ENCODE measurements at places on chromosomes 16 and 17.

- DNase-seq: peak; percentile 85
Measured at GRCh38 chr16:29745121-29745852, 503 bp downstream of the C16orf54 start.

DNA sequence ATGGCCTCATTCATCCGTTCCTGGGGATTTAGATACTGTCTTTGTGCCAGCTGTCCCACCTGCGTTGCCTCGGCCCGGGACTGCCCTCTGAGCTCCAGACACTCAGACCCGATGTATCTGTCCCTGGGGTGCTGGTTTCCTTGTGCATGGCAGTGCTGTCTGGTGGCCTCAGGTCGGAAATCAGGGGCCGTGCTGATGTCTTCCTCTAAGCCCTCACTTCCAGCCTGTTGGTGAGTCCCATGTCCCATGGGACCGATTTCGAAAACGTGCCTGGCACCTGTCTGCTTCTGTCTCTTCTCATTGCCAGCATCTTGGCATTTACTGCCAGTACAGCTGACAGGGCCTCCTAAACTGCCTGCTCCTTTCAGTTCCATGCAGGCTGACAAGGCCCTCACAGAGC is 22.1 kb downstream of the NT5M start:
- no peak for DNase-seq

DNA sequence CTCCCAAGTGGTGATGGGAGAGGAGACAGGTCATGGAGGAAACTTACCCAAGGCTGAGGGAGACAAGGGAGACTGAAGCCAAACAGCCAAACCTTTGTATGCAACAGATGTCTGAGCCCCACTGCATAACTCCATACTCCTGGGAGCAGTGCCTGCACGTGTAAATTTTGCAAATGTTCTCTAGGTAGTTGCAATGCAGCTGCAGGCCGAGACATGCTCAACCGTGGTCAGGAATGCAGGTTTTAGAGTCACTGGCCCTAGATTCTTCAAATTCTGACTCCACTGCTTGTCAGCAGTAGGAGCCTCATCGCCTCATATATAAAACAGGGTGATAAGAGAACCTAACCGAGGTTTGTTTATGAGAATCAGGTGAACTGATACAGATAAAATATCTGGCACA is 11.5 kb downstream of the DYNLRB2 start:
- no peak for DNase-seq

DNA sequence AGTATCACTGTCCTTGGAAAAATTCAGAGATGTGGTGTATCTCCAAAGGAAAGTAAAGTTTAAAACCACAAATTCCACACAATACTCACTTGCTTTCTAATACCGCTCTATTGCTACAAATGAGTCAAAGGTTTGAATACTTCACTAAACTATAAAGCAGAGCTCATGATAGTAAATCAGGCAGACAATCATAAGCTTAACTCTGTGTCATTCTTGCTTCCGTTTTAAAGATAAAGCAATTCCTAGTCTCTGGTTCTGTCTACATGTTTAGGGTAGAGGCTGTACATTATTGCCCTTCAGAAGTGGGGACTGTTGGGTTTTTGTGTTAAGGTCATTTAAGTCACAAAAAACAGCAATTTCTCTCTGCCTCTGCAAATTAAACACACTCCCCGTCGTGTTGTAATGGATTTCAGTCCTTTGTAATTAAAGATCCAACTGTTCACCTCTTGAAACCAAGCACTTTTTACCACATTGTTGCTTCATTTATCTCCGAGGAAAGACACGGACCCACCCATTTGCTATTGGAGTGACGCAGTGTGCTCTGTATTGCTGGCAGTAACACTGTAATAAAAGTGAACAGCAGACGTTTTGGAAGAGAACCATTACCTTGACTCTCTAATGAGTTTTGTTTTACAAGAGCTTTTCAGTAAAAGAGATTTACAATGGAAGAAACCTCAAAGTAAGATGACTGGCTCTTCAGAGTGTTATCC is 83.1 kb upstream of the CNTNAP4 start:
- DNase-seq: no peak

DNA sequence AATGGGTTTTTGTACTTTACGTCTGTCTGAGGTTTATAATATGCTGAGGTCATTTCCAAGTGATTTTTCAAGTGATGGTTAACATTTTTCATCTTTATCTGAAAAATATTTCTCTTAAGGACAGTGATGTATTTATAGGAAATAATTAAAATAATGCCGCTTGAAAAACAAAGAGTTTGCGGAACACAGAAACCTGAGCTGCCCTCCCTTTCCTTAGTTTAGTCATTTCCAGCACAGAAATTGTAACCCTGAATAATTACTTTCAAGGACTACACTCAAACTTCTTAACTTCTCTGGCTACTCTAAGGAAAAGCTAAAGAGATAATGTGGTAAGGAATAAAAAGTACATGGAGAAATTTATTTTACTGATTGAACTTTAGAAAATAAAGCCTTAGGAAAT is 54.6 kb downstream of the MRTFB start:
- no peak for DNase-seq

GRCh38 chr17:6700948-6701307 is 12.2 kb downstream of the SLC13A5 start:
- no peak for DNase-seq

All from activated CD8-positive, alpha-beta memory T cell treated with anti-CD3 and anti-CD28 coated beads for 24 hours (primary cell).